ENCODE measurements at places on chromosomes 4 and X. TPM values are rescaled to one million over a fixed set of nuclear protein-coding genes. Genes with fewer than 3 reads are reported as not detected.

DNA sequence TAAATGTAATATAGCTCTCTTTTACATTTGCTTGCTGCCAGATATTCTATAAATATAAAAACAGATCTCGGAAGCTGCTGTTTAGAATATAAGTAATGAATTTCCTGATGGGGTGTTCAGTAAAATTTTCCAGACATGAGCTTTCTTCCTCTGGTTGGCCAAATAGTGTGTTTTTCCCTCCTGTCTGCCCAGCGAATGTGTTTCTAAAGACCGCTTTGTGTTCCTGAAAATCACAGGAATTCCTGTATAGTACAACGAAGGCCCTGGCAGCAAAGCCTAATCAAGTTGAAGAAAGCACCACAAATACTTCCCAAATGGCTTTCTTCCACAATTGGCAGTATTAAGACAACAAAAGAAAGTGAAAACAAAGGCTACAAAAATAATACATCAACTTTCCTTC, 494.1 kb downstream of the INPP4B start:
- no peak for DNase-seq

GRCh38 chrX:104567506-104567905, 1.5 kb downstream of the IL1RAPL2 start:
- DNase-seq = no peak

GRCh38 chr4:172515266-172515879, 653.2 kb upstream of the GALNT7 start:
- no peak for DNase-seq

- no peak for DNase-seq
These were observed 74.1 kb downstream of the ARSJ start for GRCh38 chr4:113905301-113905700.

DNA sequence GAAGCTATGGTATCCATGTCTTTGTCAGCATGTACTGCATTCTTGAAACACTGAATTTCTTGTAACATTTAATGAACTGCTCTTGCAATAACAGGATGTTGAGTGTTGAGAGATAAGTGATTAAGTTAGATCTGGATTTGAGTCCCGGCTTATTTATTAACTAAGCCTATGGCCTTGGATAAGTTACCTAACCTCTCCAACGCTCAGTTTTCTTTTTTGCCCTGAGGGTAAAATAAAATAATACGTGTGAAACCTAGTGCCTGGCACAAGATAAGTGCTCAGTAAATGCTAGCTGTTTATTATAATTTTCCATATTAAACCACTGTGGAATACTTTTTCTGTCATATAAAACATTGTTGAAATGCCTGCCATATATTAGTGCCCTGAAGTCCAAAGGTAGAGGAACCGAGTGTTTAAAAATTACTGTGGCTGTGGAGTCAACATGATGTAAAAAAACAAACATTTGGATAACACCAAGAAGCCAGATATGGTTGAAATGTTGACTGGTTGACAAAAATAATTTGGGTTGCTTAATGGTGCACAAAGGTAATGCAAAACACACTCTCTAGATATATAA, 58.6 kb upstream of the ALB start:
- no peak for DNase-seq

DNA sequence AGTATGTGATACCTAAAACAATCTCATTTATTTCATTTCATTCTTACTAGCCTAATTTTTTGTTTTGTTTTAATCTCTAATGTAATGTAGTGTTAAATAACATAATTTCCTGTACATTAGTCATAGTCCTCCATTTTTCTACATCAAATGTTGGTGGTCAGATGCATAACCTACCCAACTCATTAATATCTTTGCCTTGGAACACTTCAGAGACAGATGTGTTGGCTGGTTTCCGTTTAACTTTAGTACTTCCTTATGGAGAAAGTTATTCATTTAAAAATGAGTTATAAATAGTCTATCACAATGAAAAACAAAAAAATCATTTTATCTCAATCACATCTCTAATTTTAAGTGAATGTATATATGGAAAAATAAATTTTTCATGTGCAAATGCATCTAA, 190.2 kb downstream of the ANTXR2 start:
- no peak for DNase-seq

SSX2B gene
- not detected for total RNA-seq

FGF16 gene
- total RNA-seq = not detected

ADH1C gene
- total RNA-seq = 3.3 TPM

CENPVL1 gene
- total RNA-seq = not detected

CNGA1 gene
- 0.42 TPM for total RNA-seq
